Type B pancreatic cell (in vitro differentiated cells): ENCODE measurements at places on chromosomes 1 and 21.

DNA sequence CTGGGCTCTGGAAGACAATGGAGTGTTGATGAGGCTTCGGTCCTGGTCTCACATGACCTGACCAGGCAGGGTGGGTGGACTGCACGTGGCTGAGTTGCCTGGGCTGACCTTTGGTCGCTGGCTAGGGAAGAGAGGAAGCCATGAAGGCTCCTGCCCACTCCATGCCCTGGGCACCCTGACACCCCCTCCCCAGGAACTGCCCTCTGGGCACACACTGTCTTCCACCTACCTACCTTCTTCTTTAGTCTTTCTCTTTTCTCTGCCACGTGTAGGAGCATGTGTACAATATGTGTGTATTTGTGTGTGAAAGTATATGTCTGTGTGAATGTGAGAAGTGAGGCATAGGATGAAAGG lies 15.1 kb downstream of the POU3F1 start:
- no peak for DNase-seq

GRCh38 chr1:59055908-59056719 lies 240.8 kb upstream of the FGGY start:
- DNase-seq: no peak

DNA sequence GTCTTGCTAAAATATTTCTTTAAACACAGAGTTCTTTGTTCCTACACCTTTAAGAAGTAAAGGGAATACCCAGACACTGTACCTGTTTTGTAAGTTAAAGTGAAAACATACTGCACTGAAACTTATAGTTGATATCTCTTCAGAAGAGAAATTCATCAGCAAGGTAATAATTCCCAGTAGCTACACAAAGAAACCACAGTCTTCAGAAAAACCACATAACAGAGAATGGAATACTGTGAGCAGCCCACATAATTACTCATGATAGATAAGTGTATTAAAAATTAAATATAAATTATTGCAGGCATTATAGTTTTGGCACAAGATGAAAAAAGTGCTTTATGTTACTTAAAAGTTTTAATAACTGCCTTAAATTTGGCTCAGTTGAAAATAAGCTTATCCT lies 276.6 kb downstream of the SETD4 start:
- DNase-seq: no peak

DNA sequence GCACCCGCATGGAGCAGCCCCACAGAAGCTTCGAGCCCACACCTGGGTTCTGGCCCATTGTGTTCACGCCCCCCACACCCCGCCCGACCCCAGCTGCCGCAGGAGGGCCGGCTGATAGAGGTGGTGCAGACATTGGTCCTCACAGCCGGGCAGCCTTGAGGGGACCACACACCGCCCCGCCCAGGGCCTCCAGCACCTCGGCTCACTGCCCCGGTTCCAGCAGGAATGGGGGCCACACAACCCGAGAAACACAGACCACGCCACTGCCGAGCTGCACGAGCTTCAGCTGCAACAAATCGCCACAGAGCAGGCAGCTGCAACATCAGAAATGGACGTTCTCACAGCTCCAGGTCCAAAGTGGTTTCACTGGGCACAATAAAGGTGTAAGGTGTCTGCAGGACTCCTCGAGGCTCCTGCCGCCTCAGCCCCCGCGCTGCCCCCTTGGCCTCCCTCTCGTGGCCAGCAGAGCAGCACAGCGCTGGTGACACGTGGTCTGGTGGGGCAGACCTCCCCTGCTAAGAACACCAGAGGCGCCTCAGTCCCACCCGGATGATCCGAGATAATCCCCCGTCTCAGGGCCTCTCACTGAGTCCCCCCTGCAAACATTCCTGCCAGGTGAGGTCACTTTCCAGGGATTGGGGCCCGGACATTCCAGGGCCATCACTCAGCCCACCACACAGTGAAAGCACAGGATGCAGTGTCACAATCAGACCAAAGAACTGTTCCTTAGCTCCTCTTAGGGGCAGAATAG lies 62.3 kb upstream of the ADARB1 start:
- DNase-seq: no peak

GRCh38 chr1:212498283-212499040 lies 65.7 kb downstream of the NENF start:
- DNase-seq: no peak
